ENCODE measurements at places on chromosomes 2 and 18.

GRCh38 chr2:234980451-234981187 is 28.8 kb downstream of the SH3BP4 start:
- H3K4me1 ChIP-seq: no peaks in the 10 kb centered on the region
- H3K27me3 ChIP-seq: no peaks in the 10 kb centered on the region
- H3K4me3 ChIP-seq: no peak overlapping the region
- H3K27ac ChIP-seq: no peak overlapping the region
- no peak for DNase-seq

GRCh38 chr2:113925884-113926283 is 36.0 kb downstream of the ACTR3 start:
- H3K36me3 ChIP-seq: peaks cover 52% of the 10 kb centered on the region
- H3K27ac ChIP-seq: no peak overlapping the region
- H3K4me1 ChIP-seq: peaks cover 30% of the 10 kb centered on the region
- DNase-seq: no peak
- H3K4me3 ChIP-seq: no peak overlapping the region

DNA sequence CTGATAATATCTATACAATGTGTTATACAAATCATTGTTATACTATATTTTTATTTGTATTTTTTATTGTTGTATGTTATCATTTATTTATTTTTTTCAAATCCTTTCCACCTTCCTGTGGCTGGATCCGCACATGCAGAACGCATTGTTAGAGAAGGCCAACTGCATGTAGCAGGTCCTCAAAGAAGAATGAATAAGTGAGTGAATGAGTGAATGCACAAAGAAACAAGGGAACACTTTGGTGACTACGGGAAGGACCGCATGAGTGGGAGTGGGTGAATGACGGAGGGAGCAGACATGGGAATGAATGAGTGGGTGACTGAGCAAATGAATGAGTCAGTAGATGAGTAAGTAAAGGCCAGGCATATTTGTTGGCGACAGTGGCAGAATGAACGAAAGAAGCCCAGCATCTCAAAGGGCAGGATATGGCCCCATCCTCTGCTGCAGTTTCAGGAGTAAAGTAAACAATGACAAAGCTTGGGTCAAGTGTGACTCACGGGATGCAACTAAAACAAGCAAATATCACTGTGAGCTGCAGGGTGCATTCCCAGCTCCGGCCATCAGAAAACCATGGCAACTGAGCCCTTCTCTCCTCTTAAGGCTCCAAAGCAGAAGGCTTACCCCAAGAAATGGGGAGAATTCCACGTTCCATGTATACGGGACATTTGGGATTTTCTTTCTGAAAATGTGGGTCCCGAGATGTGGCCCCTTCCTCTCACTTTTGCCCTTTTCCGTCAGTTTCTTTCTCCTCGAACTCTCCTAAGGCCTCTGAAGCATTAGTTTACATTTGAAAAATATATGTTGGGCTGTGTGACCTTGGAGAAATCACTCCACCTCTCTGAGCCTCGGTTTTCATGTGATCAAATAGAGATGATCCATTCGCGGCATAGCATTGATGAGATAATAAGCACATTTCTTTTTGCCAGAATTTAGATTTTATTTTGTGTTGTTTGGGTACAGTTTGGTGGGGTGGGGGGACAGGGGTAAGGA is 24.5 kb downstream of the KCNF1 start:
- H3K4me1 ChIP-seq: no peaks in the 10 kb centered on the region
- H3K27me3 ChIP-seq: peaks cover 6% of the 10 kb centered on the region
- H3K27ac ChIP-seq: no peak overlapping the region
- H3K36me3 ChIP-seq: no peaks in the 10 kb centered on the region

DNA sequence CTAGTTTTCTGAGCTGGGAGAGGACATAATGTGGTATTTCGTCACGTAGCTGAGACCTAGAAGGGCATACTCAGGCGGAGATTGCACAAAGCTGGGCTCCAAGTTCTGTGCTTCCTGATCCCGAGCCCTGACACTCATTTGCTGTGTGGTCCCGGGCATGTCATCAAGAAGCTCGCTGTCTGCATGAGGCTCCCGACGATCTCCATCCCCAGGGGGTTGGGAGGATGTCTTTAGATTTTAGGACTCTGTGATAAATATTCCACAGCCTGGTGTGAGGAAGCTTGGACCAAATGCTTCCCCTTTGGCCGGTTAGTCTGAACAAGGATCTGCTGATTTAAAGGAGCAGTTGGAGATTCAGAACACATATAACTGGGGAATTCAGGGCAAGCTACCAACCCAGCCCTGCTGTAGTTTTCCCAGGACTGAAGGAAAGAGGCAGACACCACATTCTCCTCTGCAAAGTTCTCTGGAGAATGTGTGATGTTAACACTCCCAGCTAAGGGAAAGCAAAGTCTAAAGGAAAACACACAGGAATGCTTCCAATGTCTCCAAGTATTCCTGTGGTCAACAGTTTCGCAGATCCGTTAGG is 2.3 kb downstream of the KCNE4 start:
- peaks cover 2% of the 10 kb centered on the region for H3K27me3 ChIP-seq
- no peaks in the 10 kb centered on the region for H3K36me3 ChIP-seq
- DNase-seq: no peak
- no peak overlapping the region for H3K27ac ChIP-seq
- no peaks in the 10 kb centered on the region for H3K4me1 ChIP-seq
- no peak overlapping the region for H3K4me3 ChIP-seq

- H3K27ac ChIP-seq: no peak overlapping the region
- H3K4me1 ChIP-seq: no peaks in the 10 kb centered on the region
Observed at GRCh38 chr2:137937246-137937645, 27.0 kb upstream of the HNMT start.

Data from activated CD8-positive, alpha-beta T cell treated with anti-CD3 and anti-CD28 coated beads for 36 hours (primary cell).